Activated naive CD4-positive, alpha-beta T cell (primary cell): ENCODE measurements at places on chromosomes 3 and 15.

- no peak for DNase-seq
Measured at GRCh38 chr3:10249833-10250232, 1.6 kb downstream of the TATDN2 start.

GRCh38 chr3:150739877-150740645 lies 22.9 kb downstream of the SIAH2 start:
- no peak for DNase-seq

GRCh38 chr3:44762170-44762677 lies 630 bp downstream of the KIF15 start:
- DNase-seq: no peak

- DNase-seq: no peak
Measured at GRCh38 chr3:149042789-149043386, 43.4 kb downstream of the HLTF start.
